ENCODE measurements at places on chromosomes 12 and 14. TPM values are rescaled to one million over a fixed set of nuclear protein-coding genes. Genes with fewer than 3 reads are reported as not detected.

The SFSWAP gene
- total RNA-seq, result 47.3 TPM

GRCh38 chr14:40983604-40984003, 623.1 kb upstream of the LRFN5 start:
- no peaks in the 10 kb centered on the region for H3K36me3 ChIP-seq
- no peaks in the 10 kb centered on the region for H3K27me3 ChIP-seq
- no peak for DNase-seq
- H3K4me1 ChIP-seq, result no peaks in the 10 kb centered on the region

DNA sequence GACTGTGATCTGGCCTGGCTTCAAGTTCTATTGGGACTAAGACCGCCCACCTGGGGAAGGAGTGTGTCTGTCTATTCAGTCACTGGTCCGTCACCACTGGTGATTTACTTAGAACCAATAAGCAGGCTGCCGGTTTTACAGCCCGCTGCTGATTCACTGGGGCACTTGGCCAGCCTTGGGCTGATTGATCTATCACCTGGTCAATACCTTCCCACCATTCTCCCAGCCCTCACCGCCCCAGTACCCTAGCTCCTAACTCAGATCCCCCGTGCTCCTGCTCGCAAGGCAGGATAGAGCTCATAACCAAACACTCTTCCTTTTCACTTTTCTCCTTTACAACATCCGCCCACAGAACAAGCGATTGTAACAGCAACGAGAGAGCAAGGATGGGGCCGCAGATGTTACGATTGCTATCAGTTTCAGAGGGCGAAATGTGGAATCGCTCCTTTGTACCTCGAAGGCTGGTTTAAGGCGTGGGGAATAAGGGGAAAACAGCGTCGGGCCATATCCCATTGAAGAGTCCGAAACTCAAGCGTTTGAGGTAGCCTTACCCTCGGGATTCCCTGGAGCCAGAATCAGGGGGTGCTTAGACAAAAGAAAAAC, 672 bp downstream of the RDH11 start:
- H3K27me3 ChIP-seq, result no peaks in the 10 kb centered on the region
- peak overlapping the region; percentile 87 for H3K4me3 ChIP-seq
- peak overlapping the region; percentile 91 for H3K27ac ChIP-seq
- no peaks in the 10 kb centered on the region for H3K4me1 ChIP-seq
- peak; percentile 86 for DNase-seq
- no peaks in the 10 kb centered on the region for H3K36me3 ChIP-seq

The ZNF891 gene
- 5.0 TPM for total RNA-seq

DNA sequence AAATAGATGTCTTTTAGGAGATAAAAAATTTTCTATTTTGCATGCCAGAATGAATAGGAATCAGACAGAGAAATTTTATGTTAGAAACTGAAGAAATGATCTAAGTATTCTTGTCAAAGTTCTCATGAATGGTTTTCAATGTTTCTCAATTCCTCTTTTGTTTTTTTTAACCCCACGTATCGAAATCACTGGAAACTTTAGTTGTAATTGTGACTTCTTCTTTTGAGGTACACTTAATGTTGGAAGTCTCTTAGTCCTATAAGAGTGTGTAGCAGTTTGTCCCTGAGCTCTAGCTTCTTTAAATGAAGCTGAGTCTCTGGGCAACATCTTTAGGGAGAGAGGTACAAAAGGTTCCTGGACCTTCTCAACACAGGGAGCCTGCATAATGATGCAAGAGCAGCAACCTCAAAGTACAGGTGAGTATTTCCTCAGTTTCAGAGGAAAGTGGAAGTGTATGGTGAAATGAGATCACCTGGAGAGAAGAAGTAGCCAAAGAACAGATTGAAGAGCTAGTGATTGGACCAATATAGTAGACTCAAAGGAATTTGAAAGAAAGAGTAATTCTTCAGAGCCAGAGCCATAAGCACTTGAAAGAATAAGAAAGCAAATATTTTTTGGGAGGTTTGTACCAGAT, at the start of gene CLEC6A:
CLEC6A (plus strand) TSS at position 236 of the 634 bp plus-strand sequence; CDS start at position 386, 150 bp downstream.
- no peak within 1 kb of the TSS for H3K27ac ChIP-seq
- no peak within 1 kb of the TSS for H3K4me3 ChIP-seq
- no peaks in the 10 kb centered on the region for H3K4me1 ChIP-seq
- no peaks in the 10 kb centered on the region for H3K27me3 ChIP-seq

DNA sequence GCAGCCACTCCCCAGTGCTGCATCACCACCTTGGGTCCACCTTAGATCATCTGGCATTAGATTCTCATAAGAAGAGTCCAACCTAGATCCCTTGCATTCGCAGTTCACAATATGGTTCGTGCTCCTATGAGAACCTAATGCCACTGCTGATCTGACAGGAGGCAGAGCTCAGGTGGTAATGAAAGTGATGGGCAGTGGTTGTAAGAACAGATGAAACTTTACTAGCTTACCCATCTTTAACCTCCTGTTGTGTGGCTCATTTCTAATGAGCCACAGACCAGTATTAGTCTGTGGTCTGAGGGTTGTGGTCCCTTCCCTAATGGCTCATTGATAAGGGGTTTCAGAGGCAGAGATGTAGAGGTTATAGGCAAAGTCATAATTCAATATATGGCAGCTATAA, 615.9 kb upstream of the MIS18BP1 start:
- no peaks in the 10 kb centered on the region for H3K27me3 ChIP-seq
- H3K4me1 ChIP-seq, result no peaks in the 10 kb centered on the region
- no peak overlapping the region for H3K27ac ChIP-seq

DNA sequence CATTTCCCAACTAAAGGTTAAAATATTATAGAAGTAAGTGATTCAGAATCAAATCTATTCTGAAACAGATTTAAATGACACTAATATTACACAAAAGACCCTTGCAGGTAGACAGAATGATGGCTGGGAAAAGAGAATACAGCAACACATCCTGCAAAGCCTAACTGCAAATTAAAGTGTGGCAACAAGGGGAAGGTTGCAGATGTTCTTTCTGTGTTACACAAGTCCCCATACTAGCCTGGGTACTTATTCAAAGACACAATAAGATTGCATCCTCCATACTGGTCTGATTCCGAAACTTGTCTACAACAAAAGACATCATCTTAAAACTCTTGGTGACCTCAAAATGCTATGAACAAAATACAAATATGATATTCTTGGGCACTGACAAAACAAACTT, 50.5 kb downstream of the R3HDM2 start:
- no peak for DNase-seq
- H3K27me3 ChIP-seq, result no peaks in the 10 kb centered on the region
- H3K36me3 ChIP-seq, result no peaks in the 10 kb centered on the region
- H3K4me3 ChIP-seq, result no peak overlapping the region
- H3K27ac ChIP-seq, result no peak overlapping the region

DNA sequence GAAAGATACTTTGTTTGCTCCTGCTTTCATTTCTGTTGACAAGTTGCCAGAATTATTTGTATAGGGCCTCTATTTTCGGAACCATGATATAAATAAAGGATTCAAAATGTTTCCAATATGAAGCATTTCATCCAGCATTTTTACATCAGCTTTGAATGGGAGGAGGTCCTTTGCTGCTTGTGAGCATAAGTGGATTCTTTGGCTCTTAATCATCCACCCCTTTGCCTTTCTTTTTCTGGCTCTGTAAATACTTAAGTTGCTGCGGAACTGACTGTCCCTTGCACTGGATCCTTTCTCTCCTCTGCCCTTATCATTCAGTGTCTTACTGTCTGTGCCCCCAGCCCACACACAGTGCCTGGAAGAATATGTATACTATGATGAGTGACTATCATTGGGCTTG, 357.3 kb upstream of the RGS6 start:
- no peaks in the 10 kb centered on the region for H3K4me1 ChIP-seq
- no peaks in the 10 kb centered on the region for H3K36me3 ChIP-seq
- no peaks in the 10 kb centered on the region for H3K27me3 ChIP-seq
- no peak for DNase-seq
- H3K27ac ChIP-seq, result no peak overlapping the region
- no peak overlapping the region for H3K4me3 ChIP-seq

The GDF3 gene
- total RNA-seq, result not detected

- H3K36me3 ChIP-seq, result peaks cover 47% of the 10 kb centered on the region
- peak overlapping the region; percentile 57 for H3K27ac ChIP-seq
- no peak overlapping the region for H3K4me3 ChIP-seq
- DNase-seq, result no peak
These were observed 19.8 kb downstream of the DAD1 start for GRCh38 chr14:22569106-22569736.

The NGDN gene
- 61.9 TPM for total RNA-seq

The ENDOU gene
- total RNA-seq, result not detected

- no peak overlapping the region for H3K27ac ChIP-seq
- H3K4me3 ChIP-seq, result no peak overlapping the region
These were observed 461.7 kb downstream of the GXYLT1 start for GRCh38 chr12:41683023-41683422.

The GALNT9 gene
- total RNA-seq, result not detected
